ENCODE measurements at places on chromosomes 6 and 20.

GRCh38 chr6:17015144-17015543, 86.7 kb upstream of the STMND1 start:
- no peak for DNase-seq

DNA sequence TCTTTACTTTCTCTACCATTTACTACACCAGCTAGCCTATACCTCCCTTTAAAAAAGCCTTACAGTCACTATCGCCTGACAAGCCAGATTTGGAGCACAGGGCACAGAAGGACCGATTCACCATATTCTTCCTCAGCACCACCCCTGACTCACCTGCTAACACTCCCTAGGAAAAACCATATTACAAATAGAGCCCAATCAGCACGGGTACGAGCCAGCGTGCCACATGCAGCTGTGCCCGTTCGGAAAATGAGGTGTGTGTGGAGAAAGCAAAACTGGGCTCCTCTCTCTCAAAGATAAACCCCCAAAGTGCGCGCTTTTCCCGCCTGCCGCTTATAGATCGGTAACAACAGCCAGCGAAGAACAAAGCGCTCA, 1.2 kb downstream of the SYNCRIP start:
- DNase-seq, result no peak

DNA sequence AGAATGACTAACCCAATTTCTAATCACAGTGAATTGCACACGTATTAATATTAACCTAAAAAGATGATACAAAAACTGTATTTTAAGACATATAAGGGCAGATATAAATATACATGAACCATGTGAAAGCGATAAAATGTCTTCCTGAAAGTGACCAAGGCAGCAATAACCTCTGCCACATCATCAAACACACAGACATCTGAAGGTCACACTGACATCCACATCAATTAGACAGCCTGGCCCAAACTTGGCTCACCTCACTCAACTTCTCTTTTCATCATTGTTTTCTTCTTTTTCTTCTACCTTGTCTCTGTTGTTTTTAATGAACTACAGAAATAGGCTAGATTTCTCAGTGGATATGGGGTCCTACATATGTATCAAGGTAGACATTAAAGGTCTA, 128.5 kb downstream of the TRDN start:
- no peak for DNase-seq

GRCh38 chr20:2585811-2586210, 49.4 kb downstream of the TMC2 start:
- DNase-seq, result no peak

DNA sequence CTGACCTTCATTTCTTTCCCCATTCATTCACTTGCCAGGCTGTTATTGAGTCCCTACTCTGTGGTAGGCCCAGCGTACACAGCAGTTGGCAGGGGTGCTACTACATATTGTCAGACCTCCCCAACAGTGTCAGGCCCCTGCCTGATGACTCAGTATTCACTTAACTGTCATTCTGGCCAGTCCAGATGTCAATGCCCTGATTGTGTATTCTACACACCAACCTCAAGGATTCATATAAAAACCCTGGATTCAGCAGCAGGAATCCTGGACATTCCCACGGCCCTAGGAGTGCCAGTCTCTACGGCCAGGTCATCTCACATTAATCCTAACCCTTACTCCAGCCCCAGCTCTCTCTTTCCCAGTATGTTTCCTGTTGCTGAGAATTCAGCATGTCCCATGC, 151.5 kb downstream of the TASP1 start:
- no peak for DNase-seq

- no peak for DNase-seq
These were observed 15.8 kb downstream of the TUBB2B start for GRCh38 chr6:3211681-3212080.

DNA sequence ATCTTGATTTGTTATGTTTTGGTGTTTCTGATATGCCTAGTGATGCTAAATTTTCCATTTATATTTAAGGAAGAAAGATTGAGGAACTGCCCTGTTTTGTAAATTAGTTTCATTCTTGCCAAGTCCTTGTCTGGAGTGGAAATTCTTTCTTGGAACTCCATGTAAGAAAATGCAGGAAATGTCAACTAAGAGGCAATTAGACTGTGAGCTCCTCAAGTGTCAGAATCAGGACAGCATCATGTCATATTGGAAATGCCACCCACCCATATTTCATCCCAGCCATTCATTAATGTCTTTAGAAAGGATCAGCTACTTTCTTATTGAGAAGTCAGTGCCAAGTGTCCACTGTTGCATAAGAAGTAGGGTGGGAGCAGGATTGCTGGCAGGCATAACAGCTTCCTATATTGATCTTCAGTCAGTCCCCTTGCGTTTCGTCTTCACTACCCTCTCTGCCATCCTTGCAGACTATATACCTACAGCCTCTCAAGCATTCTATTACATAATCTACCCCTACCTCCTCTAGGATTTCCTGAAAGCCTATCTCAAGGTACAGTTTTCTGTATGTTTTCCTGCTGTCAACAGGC, 42.4 kb downstream of the HAO1 start:
- no peak for DNase-seq

- DNase-seq, result no peak
These were observed 59.6 kb upstream of the AFDN start for GRCh38 chr6:167766986-167767714.

- no peak for DNase-seq
These were observed 90.5 kb upstream of the ATXN1 start for GRCh38 chr6:16851758-16852157.

DNA sequence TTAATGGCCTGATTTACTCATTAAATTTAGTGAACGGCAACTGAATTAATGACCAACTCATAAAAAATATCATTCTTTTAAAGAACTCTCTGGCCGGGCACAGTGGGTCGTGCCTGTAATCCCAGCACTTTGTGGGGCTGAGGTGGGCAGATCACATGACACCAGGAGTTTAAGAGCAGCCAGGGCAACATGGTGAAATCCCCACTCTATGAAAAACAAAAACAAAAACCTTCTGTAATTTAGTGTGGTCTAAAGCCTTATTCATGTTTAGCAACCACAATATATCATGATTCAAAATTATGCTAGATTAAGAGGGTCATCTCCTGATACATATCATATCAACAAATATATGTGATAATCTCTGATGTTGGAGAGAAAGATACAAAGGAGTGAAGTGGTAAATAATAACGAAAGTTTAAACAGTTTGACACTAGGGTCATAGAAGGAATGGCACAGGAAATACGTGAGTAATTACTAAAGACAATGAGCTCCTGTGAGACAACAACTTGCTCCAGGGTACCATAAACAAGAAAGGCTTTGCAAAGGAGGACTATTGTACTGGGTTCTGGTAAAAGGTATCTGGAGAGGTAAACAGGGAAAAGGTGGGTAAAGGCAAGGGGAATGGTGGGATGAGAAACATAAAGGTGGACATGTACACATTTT, 5.7 kb downstream of the ELOVL4 start:
- no peak for DNase-seq

- DNase-seq, result no peak
These were observed 17.7 kb upstream of the THBS2 start for GRCh38 chr6:169271158-169271876.

GRCh38 chr6:40681622-40682021, 94.5 kb upstream of the LRFN2 start:
- DNase-seq, result no peak

DNA sequence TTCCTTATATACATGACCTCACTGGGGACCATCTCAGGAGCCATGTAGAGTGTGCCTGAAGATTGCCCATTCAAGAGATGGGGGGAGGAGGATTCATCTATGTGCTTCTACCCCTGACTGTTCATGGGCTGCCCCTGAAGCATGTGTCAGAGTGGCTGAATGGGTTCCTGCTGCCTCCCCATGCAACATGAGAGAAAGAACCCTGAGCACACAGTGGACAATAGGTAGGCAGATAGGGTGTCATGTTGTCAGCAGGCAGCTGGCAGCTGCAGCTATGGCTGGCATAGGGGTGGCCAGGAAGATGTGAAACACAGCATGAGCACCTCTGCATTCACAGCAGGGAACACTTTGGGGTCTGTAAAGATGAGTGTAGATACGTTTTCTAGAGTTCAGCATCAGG, 208.4 kb upstream of the CNR1 start:
- no peak for DNase-seq

DNA sequence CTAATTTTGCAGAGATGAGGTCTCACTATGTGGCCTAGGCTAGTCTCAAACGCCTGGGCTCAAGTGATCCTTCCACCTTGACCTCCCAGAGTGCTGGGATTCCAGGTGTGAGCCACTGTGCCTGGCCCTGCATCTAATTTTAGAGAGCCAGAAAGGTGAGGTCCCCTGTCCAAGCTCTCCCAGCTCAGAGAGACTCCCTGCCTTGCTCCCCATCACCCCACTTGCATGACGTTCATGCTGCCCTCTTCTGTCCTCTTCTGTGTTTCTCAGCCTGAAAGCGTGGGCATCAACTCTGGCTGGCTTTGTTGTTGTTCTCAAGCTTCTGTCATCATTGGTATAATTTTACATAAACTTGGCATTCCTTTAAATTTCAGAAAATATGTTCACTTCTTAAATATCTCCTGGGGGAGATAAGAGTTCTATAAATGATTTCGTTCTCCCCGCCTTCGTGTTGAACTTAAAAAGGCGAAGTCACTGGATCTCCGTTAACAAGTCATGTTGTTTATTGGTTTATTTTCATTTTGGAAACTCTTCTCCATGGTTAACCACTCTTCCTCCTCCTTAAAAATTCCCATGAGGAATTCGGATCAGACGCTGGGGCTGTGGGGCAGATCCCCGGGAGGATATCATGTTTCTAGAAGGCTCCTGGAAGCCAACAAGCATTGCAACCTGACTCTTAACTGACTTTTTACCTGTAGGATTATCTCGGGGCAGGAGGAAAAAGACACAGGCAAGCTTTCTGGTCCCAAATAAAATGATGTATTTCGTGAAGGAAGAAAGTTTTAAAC, 13.2 kb upstream of the PARD6B start:
- no peak for DNase-seq

DNA sequence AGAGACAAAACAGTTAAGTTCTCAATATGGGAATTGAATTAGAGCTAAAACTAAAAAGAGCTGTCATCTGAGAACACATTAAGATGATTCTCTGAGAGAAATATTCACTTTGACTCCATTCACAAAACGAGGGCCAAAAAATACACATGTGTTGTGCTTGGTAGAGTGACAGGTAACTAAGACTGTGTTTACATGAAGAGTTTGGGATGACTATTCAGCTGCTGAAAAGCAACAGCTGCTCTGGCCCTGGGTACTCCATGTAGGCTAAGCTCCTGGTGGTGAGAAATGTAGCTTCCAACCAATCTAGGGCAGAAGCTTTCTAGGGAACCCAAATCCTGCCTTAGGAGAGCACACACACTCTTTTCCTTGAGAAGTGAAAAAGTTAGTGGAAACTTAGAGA, 184.5 kb downstream of the COL21A1 start:
- no peak for DNase-seq

DNA sequence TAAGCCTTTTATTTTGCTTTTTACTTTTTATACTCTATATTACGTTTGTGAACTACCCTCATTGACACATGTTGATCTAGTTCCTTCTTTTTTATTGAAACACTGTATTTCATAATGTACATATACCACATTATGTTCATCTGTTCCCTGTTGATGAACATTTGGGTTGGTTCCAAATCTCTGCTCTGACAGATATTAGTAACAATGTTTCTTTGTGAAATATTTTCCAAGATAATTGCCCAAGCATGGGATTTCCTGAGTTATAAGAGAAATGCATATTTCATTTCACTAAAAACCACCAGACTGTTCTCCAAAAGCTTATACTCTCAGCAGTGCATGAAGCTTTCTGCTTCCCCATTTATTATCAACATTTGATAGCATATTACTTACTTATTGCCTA, 44.2 kb upstream of the TNFRSF21 start:
- DNase-seq, result no peak

DNA sequence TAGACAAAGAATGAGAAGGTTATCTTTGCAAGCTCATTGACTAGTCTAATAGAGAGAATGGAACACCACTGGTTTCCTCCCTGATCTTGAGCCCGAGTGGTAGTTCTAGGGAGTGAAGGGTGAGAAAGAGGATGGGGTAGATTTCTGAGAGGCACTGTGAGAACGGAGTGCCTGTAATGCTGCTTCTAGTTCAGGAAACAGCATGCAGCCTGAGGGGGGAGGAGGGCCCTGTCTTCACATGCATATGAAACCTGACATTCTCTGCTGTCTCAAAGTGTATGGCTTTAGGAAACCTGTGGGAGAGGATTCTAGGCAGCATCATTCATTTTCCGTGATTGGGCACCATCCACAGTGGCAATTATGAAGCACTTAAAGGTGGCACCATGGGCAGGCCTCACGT, 259.4 kb upstream of the MAN1A1 start:
- no peak for DNase-seq

GRCh38 chr6:131159578-131159977, 24.3 kb downstream of the AKAP7 start:
- no peak for DNase-seq

DNA sequence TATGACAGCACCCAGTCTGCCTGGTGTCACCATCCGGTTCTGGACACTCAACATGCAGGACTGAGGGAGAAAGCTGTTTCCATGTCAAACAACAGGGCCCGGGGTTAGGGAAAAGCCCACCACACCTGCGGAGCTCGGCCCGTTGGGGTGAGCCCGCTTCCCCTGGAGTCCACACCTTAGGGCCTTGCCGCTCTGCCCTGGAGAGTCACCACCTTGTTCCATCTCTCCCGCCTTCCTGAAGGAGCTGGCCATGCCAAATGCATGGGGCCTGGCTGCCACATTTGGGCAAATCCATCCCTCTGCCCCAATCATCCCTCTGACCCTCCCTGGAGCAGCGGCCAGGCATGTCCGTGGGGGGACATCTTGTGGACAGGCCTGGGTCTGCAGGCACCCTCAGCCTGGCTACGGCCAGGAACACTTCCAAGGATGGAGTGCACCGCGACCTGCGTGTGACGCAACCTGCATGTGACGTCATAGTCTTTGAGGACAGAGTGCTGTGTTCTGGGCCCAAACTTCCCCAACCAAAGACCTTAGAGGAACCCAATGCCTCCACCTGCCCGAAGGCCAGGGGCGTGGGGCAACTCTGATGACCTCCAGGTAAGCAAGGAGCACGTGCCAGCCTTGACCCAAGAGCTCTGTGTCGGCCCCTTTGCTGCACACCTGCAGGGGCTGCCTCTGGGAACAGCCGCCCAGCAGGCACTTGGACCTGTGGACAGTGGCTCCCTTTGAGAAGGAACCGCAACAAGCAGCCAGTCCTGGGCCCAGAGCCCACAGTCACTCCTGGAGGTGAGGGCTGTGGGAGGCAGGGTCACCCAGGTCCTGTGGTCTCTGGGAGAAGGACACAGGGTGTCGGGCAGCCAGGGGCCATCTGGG, 1.7 kb downstream of the CABLES2 start:
- no peak for DNase-seq

DNA sequence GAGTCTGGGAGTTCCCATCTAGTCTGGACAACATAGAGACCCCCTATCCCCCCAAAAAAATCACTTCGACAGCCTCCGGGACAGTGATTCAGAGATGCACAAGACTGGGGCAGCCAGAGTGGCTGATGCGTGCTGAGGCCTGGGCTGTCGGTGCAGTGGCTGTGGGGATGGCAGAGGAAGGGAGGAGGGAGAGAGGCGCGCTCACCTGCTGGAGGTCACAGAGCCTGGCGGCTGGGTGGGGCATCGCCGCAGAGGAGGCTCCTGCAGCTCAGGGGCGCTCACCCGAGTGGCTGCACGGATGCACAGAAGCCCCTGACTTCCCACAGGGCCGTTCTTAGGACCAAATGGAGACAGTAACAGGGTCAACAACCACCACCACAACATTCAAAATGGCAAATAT, 182.8 kb downstream of the SMOC2 start:
- no peak for DNase-seq

GRCh38 chr6:150016324-150017185, 8.8 kb downstream of the RAET1L start:
- no peak for DNase-seq

- no peak for DNase-seq
These were observed 602.4 kb downstream of the COL12A1 start for GRCh38 chr6:74603322-74604076.

Data from activated naive CD4-positive, alpha-beta T cell (primary cell).